ENCODE measurements at places on chromosomes 11 and 22. TPM values are rescaled to one million over a fixed set of nuclear protein-coding genes. Genes with fewer than 3 reads are reported as not detected.

OR52H1 gene
- not detected for total RNA-seq

SPDYC gene
- not detected for total RNA-seq

OR8D4 gene
- total RNA-seq = not detected

POU2AF1 gene
- total RNA-seq = not detected

MYOD1 gene
- total RNA-seq = not detected

C22orf15 gene
- total RNA-seq = not detected

NTM gene
- total RNA-seq = 17.3 TPM

PNPLA5 gene
- total RNA-seq = not detected

OR5M11 gene
- not detected for total RNA-seq

NLRP14 gene
- total RNA-seq = 0.04 TPM

BAIAP2L2 gene
- total RNA-seq = 7.1 TPM

EMID1 gene
- total RNA-seq = not detected

GSTT2B gene
- 6.5 TPM for total RNA-seq

KCNK4 gene
- total RNA-seq = 0.80 TPM

XKR3 gene
- total RNA-seq = not detected

TSSK2 gene
- not detected for total RNA-seq
